ENCODE measurements at places on chromosomes 7 and 10.

- DNase-seq: no peak
These were observed 129.2 kb upstream of the SEC61G start for GRCh38 chr7:54888067-54888733.

GRCh38 chr10:24213266-24213665 lies 4.3 kb downstream of the KIAA1217 start:
- DNase-seq: no peak

- no peak for DNase-seq
These were observed 140.1 kb downstream of the GLI3 start for GRCh38 chr7:42096681-42097561.

GRCh38 chr10:51162002-51162401 lies 87.7 kb downstream of the PRKG1 start:
- DNase-seq: no peak

DNA sequence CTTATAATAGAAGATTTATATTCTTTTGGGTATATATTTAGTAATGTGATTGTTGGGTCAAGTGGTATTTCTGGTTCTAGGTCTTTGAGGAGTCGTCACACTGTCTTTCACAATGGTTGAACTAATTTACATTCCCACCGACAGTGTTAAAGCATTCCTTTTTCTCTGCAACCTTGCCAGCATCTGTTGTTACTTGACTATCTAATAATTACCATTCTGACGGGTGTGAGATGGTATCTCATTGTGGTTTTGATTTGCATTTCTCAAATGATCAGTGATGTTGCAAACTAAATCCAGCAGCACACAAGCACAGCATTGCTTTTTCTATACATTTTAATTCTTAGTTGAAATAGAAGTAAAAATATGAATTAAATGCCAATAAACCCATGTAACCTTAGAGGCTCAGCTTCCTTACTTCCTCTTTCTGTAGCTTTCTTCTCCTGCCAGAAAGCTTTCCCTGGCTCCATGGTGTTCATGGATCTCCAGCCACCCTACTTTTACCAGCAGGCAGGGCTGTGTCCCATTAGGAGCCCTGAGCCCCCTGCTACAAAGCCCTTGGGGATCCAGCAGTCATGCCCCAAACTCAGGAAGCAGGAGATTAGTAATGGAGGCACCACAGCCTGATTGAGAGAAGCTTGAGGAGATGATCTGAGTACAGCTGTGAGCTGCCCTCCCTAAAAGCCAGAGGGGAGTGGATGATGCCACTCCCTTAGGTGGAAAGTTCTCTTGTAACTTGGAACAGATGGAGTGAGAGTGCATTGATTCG lies 158.6 kb downstream of the TMEM178B start:
- no peak for DNase-seq

Measured in 8988T (cell line).